K562 (cell line): ENCODE measurements at places on chromosomes 5 and 9. TPM values are rescaled to one million over a fixed set of nuclear protein-coding genes. Genes with fewer than 3 reads are reported as not detected.

DDX4 gene
- not detected in 2 replicates for polyA plus RNA-seq

DOCK2 gene
- polyA plus RNA-seq = 14.0 and 16.5 TPM in 2 replicates

PDLIM4 gene
- 14.0 and 21.3 TPM in 2 replicates for polyA plus RNA-seq

NUP214 gene
- polyA plus RNA-seq = 97.1 and 106 TPM in 2 replicates

PRRT1B gene
- polyA plus RNA-seq = not detected in 2 replicates

PCDHB3 gene
- polyA plus RNA-seq = not detected in 2 replicates

CER1 gene
- polyA plus RNA-seq = not detected in 2 replicates

PPP2R2B gene
- polyA plus RNA-seq = not detected in 2 replicates

DNA sequence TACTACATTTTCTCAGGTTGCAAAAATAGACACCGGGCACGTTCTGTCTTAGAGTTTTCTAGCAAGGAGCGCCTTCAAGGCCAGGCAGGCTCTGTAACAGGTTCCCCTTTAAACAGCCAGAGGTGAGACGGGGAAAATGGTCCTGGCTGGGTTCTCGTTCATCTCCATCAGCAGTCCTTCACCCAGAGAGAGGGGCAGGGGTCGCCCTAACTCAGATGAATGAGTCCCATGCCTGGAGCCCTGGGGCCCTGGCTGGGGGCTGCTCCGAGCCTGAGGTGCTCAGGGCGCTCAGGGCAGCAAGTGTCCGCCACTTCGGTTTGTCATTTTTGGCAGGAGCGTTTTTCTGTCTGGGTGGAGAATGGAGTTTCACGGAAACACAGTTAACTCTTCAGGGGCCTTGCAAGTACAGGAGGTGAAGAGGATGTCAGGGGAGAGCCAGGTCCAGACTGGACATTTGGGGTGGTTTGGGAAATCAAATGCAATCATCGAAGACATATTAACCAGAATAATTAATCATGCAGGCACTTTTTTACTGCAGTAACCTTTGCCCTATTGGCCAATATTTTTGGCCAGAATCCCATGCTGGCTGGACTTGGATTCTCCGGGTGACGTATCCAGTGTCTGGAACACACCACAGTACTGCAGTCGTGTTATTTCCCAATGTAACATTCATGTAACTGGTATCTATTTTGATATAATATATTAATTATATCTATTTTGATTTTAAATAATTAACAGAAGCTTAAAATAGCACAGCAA, 2.9 kb downstream of the NTNG2 start:
- peaks cover 34% of the 10 kb centered on the region for H3K27me3 ChIP-seq
- H3K27ac ChIP-seq = no peak overlapping the region
- no peak for DNase-seq
- H3K4me3 ChIP-seq = no peak overlapping the region

DNA sequence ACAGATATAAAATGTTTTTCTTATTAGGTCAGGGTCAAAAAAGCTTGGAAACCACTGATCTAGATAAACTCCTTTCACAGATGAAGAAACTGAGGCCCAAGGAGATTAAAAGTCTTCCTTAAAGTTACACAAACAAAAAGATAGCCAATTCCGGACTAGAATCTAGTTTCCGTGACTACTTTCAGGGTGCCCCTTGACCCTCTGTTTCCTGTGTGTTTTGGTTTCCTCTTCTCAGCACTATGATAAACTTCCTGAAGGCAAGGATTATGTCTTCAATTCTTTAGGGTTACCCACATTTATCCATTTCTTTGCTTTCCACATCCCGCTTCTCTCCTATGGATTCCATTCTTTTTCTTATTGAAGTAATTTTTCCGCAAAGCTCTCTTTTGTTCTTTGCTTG, 83.1 kb downstream of the ADAMTS12 start:
- no peak overlapping the region for H3K27ac ChIP-seq
- H3K4me1 ChIP-seq = no peaks in the 10 kb centered on the region
- H3K36me3 ChIP-seq = no peaks in the 10 kb centered on the region

DNA sequence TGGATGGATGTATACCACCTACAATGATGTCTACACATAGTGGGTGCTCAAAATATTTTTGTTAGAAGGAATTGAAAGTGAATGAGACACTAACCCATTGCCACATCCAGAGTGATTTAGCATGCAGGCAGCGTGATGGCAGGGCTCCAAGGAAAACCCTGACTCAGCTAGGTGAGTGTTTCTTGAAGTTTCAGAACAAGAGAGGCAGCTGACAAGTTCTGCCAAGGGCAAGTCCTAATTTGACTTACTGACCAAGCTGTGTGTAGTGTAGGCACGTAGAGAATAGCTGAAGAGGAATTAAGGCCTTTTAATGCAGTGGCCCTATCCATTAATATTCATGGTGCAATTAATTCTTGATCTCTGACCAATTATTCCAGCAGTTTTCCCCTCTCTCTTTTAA, 107.8 kb upstream of the ATP10B start:
- H3K27ac ChIP-seq = no peak overlapping the region
- H3K27me3 ChIP-seq = no peaks in the 10 kb centered on the region
- H3K4me1 ChIP-seq = no peaks in the 10 kb centered on the region
- DNase-seq = no peak
- H3K36me3 ChIP-seq = no peaks in the 10 kb centered on the region
- H3K4me3 ChIP-seq = no peak overlapping the region

DNA sequence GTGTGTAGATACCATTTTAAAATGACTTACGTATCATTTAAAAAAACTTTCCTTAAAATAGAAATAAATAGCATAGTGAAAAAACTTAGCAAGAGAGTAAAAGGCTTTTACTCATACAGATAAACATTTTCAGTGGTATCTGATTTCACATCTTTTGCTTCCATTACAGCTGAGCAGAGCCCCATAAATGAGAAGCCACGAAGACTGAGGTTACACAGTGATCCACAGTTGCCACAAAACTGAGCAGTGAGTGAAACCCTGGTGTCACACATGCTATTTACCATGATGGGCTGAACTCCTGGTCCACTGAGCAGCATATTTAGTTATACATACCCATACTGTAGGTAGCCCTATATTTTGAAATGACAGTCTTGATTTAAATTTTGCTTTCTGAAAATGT, 401.2 kb downstream of the KIAA0825 start:
- no peak overlapping the region for H3K4me3 ChIP-seq
- no peaks in the 10 kb centered on the region for H3K27me3 ChIP-seq
- no peak for DNase-seq

DNA sequence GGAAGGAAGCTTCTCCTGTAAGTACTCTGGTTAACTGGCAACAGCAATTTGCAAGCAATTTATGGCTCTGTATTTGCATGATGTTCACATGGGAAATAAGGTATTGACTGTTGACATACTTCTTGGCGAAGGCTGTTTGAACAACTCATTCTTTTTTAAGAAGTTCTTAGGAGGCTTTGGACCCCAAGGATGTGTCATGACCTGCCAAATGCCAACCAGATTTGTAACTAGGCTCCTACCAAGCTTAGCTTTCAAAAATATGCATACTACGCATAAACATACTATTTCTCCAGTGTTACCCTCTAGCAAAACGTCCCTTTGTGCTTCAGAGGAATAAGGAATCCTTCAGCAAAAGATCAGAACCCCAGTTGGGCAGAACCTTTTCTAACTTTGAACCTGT, 165.2 kb upstream of the MSX2 start:
- H3K27me3 ChIP-seq = peaks cover 21% of the 10 kb centered on the region
- H3K4me1 ChIP-seq = no peaks in the 10 kb centered on the region
- DNase-seq = no peak
- H3K36me3 ChIP-seq = no peaks in the 10 kb centered on the region

DNA sequence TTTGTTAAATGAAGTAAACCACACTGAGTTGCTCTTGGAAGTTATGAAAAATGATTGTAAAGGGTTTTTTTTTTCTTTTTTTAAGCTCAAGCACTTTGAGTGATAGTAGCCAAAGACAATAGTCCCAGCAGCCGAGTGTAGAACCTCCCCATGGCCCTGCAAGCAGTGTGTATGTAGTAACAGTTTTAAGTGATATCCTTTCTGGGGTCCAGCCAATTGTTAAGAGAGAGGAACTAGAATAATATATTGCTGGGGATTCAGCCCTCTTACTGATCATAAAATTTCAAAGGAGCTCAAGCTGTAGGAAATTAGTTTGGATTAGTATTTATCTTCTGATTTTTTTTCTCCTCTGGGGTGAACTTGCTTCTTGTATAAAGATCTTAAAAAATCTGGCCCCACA, 43.2 kb downstream of the NPR3 start:
- H3K4me3 ChIP-seq = no peak overlapping the region
- H3K27ac ChIP-seq = no peak overlapping the region
- H3K36me3 ChIP-seq = no peaks in the 10 kb centered on the region
- DNase-seq = no peak

- DNase-seq = no peak
- H3K4me1 ChIP-seq = no peaks in the 10 kb centered on the region
- no peaks in the 10 kb centered on the region for H3K27me3 ChIP-seq
- H3K27ac ChIP-seq = no peak overlapping the region
- H3K4me3 ChIP-seq = no peak overlapping the region
Measured at GRCh38 chr5:52469835-52470234, 317.9 kb upstream of the ITGA1 start.

- no peak for DNase-seq
- H3K4me3 ChIP-seq = no peak overlapping the region
- H3K4me1 ChIP-seq = no peaks in the 10 kb centered on the region
- peaks cover 14% of the 10 kb centered on the region for H3K27me3 ChIP-seq
- no peaks in the 10 kb centered on the region for H3K36me3 ChIP-seq
Measured at GRCh38 chr9:121812159-121812735, 160.8 kb downstream of the DAB2IP start.
